Cortex of kidney (tissue), 1 donor: ENCODE measurements at places on chromosomes 4 and X.

GRCh38 chrX:2497961-2498780, 2.6 kb downstream of the DHRSX start:
- DNase-seq, result no peak

GRCh38 chr4:122091836-122092405, 60.2 kb upstream of the BLTP1 start:
- DNase-seq, result no peak

DNA sequence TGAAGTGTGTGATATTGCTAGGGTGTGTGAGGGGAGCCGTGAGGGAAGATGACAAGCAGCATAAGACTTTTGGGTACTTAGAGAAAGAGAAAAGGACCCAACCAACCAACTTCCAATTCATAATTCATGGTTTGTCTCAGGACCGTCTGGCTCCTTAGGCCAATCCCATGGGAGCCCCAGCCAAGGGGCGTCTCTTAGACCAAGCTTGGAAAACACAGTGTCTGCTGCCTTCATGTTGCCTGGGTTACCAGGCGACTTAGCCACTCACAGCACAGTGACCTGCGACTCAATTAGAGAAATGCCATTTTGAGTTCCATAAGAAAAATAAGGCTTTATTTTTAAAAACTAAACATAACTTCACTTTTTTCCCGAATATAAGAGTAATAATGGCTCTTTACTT, 32.7 kb downstream of the BST1 start:
- DNase-seq, result no peak

- no peak for DNase-seq
Measured at GRCh38 chr4:140123666-140124377, 30.2 kb downstream of the MAML3 start.

- DNase-seq, result no peak
Measured at GRCh38 chr4:47640911-47641310, 155.8 kb downstream of the ATP10D start.

GRCh38 chr4:189046642-189047041, 894.0 kb upstream of the FRG1 start:
- no peak for DNase-seq

- DNase-seq, result no peak
Measured at GRCh38 chr4:1685235-1686150, 1.4 kb upstream of the FAM53A start.

GRCh38 chrX:123797543-123798447, 62.1 kb upstream of the XIAP start:
- DNase-seq, result no peak

DNA sequence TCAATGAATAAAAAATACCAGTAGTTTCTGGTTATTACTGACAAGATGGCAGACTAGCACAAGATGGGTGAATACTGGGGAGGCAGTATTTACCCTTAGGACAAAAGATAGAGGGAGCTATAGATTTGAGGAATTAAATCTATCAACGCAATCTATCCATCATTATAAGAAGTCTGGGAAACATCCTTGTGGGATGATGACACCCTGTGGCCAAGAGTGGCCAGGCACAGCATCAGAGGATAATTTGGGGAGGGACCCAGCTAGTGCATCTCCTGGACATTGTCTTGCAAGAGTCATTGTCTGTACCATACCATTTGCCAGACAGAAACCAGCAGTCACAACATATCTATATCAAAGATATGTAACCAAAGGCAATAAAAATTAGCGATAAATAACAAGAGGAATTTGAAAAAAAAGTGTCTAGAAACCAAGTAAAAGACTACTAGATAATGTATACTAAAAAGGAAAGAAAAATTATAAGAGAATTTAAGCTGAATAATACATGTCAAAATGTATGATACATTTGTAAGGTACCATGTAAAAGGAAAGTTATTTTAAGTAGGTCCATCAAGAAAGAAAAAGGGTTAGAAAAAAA, 22.9 kb downstream of the KCTD8 start:
- DNase-seq, result no peak

- DNase-seq, result no peak
Measured at GRCh38 chrX:104712515-104712914, 146.5 kb downstream of the IL1RAPL2 start.

- DNase-seq, result no peak
Measured at GRCh38 chr4:38075370-38076152, 115.4 kb downstream of the PTTG2 start.

DNA sequence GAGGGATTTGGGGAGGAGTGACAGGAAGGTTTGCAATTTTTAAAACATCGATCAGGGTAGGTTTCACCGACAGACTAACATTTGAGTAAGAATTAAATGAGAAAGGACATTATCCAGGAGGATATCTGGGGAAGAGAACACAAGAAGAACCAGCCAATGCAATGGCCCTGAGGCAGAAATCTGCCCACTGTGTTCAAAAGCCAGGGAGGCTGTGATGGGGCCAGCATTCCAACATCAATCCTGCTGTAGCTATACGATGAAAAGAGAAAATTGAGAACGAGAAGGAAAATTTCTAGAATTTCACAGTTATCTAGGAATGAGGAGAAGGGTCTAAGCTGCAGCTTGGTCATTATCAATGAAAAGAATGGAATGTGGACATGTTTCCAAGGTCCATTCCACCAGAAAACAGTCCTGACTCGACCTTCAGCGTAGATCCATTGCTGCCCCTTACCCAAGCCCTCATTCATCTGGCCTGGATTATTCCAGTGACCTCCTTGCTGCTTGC, 84.4 kb downstream of the APBB2 start:
- no peak for DNase-seq

DNA sequence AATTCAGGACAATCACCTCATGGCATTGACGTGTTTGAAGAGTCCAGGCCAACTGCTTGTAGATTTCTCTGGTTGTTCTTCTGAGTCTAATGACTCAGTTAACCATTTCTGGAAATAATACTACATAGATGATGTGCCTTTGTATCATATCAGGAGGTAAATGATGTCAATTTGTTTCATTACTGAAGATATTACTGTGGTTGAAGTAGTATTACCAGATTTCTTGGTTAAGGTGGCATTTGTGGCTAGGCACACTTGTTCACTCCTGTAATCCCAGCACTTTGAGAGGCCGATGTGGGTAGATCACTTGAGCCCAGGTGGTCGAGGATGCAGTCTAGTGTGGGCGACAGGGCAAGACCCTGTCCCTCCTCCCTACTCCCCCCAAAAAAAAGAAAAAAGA, 15.7 kb downstream of the RPL9 start:
- DNase-seq, result no peak
